ENCODE measurements at places on chromosomes 7 and 10. TPM values are rescaled to one million over a fixed set of nuclear protein-coding genes. Genes with fewer than 3 reads are reported as not detected.
A peak's percentile ranks its signal among the peaks of the same experiment; 100 is the strongest.

ASB15 gene
- total RNA-seq: not detected

GRCh38 chr7:122055073-122055472, 89.0 kb downstream of the AASS start:
- no peak for DNase-seq

GRCh38 chr10:67936416-67936815, 52.0 kb downstream of the SIRT1 start:
- no peak for DNase-seq

DNA sequence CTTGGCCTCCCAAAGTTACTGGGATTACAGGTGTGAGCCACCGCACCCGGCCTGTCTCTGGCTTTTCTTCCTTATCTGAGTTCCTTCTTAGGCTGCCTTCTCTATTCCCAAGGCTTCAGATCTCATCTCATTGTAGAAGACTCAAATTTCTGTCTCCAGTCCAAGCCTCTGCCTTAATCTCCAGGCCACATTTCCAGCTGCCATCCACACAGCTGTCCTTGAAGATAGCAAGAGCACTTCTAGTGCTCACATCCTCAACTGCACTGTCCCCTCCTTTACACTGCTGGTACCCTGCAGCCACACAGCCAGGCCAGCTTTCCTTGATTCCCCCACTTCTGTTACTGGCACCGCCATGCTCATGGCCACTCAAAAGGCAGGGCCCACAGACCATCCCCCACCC, 35.6 kb downstream of the POLL start:
- no peak for DNase-seq

GRCh38 chr7:51619880-51620279, 303.3 kb upstream of the COBL start:
- no peak for DNase-seq

LHFPL3 gene
- not detected for total RNA-seq

MET gene
- total RNA-seq: 1.9 TPM

DNA sequence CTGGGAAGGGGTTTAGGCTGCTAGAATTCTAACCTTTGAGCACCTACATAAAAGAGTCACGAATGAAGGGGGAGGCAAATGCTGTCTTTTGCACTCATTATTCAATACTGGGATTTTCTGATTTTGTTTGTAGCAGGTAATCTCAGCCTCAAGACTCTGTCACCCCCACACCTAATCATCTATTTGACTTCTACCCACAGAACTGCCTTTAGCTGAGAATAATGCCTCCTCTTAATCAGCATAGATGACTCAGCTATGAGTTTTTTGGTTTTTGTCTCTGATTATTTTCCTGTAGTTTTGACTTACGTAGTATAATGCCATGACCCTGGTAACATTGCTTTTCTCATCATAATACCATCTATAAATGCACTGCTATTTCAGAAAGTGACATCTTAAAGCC, 42.7 kb upstream of the CACNB2 start:
- no peak for DNase-seq

GRCh38 chr7:123645516-123645915, 10.2 kb upstream of the LMOD2 start:
- DNase-seq: no peak

SEMA3D gene
- total RNA-seq: 0.36 TPM

GRCh38 chr7:145584401-145584800, 532.2 kb upstream of the CNTNAP2 start:
- no peak for DNase-seq

- no peak for DNase-seq
These were observed 246.1 kb downstream of the KLF6 start for GRCh38 chr10:3538656-3539531.

ZPBP gene
- not detected for total RNA-seq

CPN1 gene
- total RNA-seq: not detected

GRCh38 chr7:106779877-106780276, 85.2 kb upstream of the PIK3CG start:
- no peak for DNase-seq

DNA sequence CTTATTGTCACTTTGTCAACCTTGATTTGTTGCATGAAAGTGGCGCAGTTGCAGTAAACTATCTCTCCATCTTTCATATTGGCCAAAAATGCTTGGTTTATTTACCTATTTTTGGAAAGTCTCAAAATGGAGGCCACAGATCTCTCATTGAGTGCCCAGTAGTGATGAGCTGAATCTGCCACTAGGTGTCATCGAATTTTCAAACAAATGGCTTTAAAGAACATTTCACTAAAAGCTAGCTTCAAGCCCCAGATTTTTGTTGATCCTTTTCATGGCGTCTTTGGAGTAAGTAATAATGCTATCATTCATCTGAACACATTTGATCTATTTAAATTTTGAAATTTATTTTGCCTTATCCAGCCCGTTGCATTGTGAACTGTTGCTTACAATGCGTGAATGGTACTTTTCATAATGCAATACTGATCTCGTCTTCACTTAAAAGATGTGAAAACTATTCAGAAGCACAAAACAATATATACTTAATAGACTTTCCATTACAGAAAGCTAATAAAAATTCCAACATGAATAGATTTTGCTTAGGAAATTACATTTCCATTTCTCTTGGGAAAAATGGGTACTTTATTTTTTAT, 236.2 kb downstream of the DNAJB9 start:
- DNase-seq: no peak

GRCh38 chr7:47153576-47153975, 428.3 kb downstream of the TNS3 start:
- no peak for DNase-seq

- DNase-seq: no peak
These were observed 17.1 kb upstream of the MACROH2A2 start for GRCh38 chr10:70035531-70035930.

DNA sequence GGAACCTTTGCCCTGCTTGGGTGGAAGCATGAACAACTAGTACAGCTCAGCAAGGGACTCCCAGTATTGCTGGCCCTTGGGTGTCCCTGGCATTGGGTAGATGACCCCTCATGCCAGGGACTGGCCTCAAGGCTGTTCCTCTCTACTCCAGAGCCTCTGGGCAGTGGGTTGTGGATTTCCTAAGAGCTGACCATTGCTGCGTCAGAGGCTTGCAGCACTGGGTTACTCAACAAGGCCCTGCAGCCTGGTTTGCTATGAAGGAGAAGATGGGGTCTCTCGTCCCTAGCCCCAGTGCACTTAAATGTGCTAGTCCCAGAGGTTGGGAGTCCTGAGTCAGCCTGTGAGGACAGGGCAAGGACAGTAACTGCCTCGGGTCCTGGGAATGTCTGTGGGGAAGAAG, 2.5 kb downstream of the VSIR start:
- DNase-seq: no peak

- DNase-seq: no peak
These were observed 995 bp upstream of the PARD3 start for GRCh38 chr10:34816085-34816496.

DNA sequence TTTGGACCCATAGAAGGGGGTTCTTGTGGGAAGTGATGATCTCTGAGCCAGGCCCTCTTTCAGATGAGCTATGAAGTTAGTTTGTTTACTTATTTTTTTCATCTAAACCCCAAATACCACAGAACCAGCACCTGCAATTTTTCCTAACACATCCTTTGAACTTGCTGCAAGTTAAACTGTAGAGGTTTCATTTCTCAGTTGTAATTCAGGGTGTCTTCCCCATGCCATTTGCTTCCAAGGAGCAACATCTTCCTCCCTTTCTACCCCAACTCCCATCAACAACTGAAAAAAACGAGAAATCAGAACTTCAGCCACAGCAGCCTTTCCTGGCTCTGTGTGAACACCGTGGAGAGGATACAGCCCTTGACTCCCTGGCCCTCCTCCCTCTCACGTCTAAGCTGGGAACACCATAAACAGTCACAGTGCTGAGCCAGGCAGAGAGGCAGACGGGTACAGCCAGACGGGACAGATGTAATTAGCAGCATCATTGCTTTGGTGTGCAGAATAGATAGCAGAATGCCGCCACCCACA, 63.6 kb downstream of the RGS10 start:
- DNase-seq: no peak

CLRN3 gene
- not detected for total RNA-seq

DNA sequence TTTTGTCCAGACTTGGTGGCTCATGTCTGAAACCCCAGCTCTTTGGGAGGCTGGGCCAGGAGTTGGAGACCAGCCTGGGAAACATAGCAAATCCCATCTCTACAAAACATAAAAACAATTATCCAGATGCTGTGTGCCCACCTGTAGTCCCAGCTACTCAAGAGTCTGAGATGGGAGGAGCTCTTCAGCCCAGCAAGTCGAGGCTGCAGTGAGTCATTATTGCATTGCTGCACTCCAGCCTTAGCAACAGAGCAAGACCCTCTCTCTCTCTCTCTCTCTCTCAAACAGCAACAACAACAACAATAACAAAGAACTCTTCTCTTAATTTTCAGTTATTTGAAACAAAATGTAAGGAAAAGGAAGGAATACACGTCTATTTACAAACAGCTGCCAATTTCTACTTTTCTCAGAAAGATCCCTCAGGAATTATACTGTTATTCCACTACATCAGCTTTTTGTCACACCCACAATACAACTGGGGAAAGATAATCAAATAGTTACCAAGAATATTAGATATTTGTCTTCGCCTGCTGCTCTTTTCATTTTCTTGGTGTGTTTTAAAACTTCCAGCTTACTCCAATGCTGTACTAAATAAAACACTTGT, 5.1 kb upstream of the TSPAN12 start:
- no peak for DNase-seq

- DNase-seq: peak; percentile 64
These were observed 860 bp downstream of the SEC31B start for GRCh38 chr10:100518761-100519241.

- peak; percentile 56 for DNase-seq
These were observed 7.0 kb downstream of the MXI1 start for GRCh38 chr10:110214371-110214826.

DNA sequence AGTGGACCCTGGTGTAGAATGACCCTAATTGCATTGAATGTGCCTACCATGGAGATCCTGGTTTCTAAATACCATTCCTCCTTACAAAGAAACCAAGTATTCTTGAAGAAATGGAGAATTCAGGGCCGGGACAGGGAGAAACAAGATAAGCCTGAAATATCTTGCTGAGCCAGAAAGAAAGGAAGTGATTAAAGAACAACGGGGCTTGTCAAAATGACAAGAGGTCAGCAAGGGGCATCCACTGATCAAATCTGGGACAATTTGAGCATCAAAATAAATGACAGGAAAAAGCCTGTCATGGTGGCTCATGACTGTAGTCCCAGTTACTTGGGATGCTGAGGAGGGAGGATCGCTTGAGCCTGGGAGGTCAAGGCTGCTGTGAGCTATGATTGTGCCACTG, 8.1 kb downstream of the ABHD11 start:
- no peak for DNase-seq

SLC26A3 gene
- total RNA-seq: not detected

GRCh38 chr7:81944058-81944457, 174.2 kb upstream of the HGF start:
- DNase-seq: no peak

- DNase-seq: peak; percentile 3
These were observed 26.9 kb downstream of the ABLIM1 start for GRCh38 chr10:114631090-114631665.

DNA sequence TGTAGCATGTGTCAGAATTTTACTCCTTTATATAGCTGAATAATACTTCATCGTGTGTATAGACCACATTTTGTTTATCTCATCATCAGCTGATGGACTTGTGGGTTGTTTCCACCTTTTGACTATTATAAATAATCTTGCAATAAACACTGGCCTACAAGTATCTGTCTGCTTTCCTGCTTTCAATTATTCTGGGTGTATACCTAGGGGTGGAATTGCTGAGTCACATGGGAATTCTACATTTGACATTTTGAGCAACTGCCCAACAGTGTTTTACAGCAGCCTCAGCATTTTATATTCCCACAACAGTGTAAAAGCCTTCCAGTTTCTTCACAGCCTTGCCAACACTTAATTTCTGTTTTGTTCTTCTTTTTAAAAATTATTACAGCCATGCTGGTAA, 200.3 kb upstream of the PRSS1 start:
- no peak for DNase-seq

GRCh38 chr10:103595933-103596726, 102.6 kb downstream of the NEURL1 start:
- no peak for DNase-seq

DNA sequence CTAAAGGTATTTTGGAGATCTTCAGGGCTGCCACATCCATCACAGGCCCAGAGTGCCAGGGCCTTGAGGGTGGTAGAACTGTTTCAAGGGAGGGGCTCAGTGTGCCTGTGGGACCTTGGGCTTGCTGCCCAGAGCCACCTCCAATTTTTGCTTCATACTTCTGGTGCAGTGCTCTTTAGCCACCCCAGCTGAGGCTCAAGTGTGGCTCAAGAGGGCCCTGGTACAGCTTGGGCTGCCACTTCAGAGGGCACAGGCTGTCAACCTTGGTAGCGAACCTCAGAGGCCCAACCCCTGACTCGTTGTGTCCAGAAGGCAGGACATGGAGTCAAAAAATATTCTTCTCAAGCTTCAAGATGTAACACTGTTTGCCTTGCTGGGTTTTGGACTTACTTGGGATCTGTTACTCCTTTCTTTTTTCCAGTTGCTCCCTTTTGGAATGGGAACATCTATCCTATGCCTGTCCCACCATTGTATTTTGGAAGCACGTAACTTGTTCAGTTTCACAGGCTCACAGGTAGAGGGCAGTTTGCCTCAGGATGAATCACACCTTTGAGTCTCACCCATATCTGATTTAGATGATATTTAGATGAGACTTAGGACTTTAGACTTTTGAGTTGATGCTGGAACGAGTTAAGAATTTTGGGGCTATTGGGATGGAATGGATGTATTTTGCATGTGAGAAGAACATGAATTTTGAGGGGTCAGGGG, 224.8 kb downstream of the RPS24 start:
- peak; percentile 20 for DNase-seq

DNA sequence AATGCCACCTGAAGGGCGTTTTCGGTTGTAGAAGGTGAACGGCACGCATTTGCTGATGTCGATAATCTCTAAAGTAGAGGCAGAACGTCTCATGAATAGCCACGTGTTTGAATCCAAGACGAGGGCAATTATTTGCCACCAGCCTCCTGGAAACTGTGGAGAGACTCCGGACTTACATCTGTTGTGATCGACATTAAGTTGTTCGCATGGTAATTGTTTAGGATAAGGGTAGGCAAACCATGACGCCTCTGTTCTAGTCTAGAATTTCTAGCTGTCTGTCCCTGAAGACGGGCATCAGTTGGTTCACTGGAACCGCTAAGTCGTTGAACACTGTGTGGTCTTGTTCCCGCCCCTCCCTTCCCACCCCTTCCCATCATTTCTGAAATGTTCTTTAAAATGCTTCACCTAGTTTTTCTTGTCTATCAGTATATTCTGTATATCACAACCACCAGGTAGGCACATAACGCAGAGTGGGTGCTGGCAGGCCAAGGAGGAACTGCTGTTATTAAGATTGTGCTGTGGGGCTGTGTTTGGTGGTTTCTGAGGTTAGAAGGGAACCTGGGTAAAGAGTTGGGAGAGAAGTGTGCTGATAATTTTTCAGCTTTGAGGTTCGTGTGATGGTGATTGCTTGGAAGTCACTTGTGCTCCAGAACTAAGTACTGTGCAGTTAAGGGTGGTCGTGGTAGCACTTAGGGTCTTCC, 1.2 kb downstream of the UBE3C start:
- DNase-seq: peak; percentile 31

HTR7 gene
- not detected for total RNA-seq

DNA sequence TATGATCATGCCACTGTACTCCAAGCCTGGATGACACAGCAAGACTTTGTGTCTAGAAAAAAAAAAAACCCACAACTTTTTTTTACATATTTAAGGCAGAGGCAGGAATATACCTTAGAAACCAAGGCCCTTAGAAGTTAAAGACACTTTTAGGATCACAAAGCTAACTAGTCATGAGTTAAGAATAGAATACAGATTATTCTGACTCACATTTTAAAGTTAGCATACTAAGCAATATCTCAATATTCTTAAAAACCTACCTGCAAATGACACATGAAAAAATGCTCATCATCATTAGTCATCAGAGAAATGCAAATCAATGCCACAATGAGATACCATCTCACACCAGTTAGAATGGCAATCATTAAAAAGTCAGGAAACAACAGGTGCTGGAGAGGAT, 177.7 kb downstream of the CHCHD3 start:
- DNase-seq: no peak
